ENCODE measurements at places on chromosomes 6 and 20.

DNA sequence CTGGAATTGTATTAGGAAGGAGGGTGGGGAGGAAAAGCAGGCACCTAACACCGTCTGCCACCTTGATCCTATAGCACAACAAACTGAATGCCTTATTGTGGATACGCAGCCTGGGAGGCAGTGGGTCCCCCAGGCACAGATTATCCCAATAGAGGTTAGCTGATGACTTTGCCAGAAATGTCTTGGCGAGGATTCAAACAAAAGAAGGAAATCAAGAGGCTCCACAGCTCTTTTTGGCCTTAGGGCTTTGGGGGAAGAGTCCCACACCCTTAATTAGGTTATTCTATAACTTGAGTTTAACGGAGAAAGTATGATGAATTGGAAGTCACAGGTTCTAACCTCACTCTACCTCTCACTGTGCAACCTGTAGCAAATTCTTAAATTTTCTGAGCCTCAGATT is 102.0 kb downstream of the MRPL14 start:
- no peak for DNase-seq

GRCh38 chr20:45066372-45066771 is 34.6 kb downstream of the KCNS1 start:
- no peak for DNase-seq

DNA sequence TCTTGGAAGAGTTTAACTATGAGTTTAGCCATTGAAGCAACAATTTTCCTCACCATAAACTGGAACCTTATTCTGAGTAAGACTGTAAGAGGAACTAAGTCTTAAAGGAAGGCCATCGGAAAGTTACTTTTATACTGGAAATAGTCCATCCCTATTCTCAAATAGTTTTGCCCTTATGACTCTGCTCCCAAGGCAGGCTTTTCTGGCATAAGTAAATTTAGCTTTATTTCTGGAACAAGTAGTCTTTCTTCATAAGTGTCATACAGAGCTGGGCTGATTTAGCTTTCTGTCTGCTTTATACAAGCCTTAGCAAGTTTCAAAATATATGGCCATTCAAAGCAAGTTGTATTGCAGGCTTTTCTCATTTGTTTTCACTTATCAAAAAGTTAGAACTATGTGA is 328.1 kb downstream of the HACE1 start:
- DNase-seq = no peak

- DNase-seq = no peak
Measured at GRCh38 chr6:106448000-106448426, 87.5 kb downstream of the CRYBG1 start.

- no peak for DNase-seq
Measured at GRCh38 chr20:6029538-6029937, 24.3 kb downstream of the LRRN4 start.

DNA sequence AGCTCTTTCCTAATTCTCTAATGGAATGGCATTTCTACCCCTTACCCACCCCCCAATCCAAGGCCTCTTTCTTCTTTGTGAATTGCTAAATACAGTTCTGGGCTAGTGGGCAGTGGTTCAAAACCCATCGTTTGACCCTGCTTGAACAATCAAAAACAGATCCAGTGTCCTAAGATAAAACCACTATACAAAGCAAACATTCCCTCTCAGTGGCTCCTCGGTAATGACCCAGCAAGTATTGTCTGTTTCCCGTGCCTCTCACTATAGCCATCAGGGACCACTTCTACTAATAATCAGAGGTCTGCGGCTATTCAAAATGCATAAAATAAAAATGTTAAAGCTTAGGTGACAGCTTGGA is 143.5 kb upstream of the AKAP12 start:
- no peak for DNase-seq

GRCh38 chr6:81450180-81450579 is 302.3 kb downstream of the TENT5A start:
- no peak for DNase-seq

DNA sequence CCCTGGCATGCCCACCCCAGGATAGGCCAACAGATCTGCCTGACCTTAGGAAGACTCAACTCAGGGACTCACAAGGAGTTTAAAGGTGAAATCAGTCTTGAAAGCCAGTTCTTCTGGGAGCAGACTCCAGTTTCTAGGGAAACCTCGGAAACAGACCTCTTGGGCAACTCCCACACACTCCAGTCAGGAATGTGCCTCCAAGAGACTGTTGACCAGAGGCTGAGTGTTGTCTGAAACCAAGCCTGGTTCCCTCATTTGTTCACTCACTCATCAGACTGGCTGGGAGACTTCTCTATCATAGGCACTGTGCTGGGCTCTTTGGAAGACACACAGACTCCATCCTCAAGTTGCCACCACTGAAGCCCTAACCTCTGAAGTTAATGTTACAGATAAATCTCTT is 1.8 kb downstream of the TREM1 start:
- no peak for DNase-seq

DNA sequence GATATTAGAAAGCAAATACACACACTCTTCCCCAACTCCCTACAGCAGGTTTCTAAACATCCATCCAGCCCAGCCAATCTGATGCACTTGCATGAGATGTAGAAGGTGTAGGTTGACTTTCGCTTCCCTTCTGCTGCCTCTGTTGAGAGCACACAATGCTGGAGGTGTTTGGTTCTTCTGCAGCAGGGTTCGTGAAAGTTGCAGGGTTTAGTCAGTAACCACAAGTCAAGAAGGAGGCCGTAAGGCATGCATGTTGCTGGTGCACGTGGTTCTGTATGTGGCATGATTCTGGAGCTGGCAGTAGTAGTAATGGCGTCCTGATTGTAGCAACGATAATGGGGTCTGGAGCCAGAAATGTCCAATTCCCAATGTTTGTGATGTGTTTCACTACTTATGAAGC is 53.0 kb downstream of the DEK start:
- no peak for DNase-seq

- DNase-seq = no peak
Measured at GRCh38 chr20:19207541-19207940, 4.9 kb upstream of the SLC24A3 start.
